ENCODE measurements at places on chromosomes 2 and 18.

DNA sequence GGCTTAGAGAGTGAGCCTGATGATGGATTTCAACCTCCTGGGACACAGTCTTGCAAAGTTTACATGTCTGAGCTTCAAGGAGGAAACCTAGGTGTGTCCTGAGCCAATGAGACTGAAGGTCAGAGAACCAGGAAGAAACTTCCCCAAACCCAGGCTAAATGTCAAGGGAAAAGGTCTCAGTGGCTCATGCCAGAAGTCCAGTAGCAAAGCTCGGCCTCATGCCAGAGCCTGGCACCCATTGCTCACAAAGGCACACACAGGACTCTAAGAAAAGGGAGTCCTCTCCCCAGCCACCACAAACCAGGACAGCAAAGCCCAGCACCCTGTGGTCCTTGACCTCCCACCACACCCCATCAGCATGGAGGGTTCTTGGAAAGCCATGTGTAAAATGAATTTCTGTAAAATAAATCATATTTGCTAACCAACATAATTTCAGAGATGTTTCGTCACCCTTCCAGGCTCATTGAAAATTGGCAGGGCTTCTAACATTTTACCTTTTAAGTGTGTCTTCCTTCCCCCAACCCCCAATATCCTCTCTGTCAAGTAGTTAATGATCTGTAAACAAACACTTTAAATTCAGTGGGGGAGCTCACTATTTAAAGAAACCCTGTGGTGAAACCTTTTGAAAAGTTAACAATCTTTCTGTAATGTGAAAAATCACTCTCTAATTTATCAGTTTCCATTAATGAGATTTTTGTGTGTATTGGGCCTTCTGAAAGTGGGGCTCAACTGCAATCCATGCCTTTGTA lies 77.1 kb downstream of the BCL11A start:
- peaks cover 14% of the 10 kb centered on the region for H3K4me1 ChIP-seq
- no peaks in the 10 kb centered on the region for H3K27me3 ChIP-seq
- no peaks in the 10 kb centered on the region for H3K36me3 ChIP-seq
- no peak overlapping the region for H3K27ac ChIP-seq

- H3K27ac ChIP-seq = no peak overlapping the region
- no peaks in the 10 kb centered on the region for H3K27me3 ChIP-seq
- H3K4me1 ChIP-seq = no peaks in the 10 kb centered on the region
- no peak overlapping the region for H3K4me3 ChIP-seq
These were observed 25.5 kb downstream of the ST8SIA5 start for GRCh38 chr18:46731316-46731715.

DNA sequence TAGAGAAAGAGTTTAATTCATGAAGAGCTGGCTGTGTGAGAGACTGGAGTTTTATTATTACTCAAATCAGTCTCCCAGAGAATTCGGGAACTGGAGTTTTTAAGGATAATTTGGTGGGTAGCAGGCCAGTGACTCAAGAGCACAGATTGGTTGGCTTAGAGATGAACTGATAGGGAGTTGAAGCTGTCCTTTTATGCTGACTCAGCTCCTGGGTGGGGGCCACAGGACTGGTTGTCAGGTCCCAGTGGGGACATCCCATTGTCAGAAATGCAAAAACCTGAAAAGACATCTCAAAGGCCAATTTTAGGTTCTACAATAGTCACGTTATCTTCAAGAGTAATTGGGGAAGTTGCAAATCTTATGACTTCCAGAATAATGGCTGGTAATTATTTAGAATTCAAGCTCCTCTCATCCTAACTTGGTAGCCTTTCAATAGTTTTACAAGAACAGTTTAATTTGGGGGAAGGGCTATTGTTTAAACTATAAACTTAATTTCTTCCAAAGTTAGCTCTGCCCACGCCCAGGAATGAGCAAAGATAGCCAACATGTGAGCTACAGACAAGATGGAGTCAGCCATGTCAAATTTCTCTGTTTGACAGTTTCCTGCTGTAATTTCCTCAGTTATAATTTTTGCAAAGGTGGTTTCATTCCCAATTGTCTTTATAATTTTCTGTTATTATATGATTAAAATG lies 149.4 kb upstream of the SLC39A10 start:
- no peaks in the 10 kb centered on the region for H3K36me3 ChIP-seq
- no peak overlapping the region for H3K27ac ChIP-seq
- H3K4me1 ChIP-seq = no peaks in the 10 kb centered on the region

DNA sequence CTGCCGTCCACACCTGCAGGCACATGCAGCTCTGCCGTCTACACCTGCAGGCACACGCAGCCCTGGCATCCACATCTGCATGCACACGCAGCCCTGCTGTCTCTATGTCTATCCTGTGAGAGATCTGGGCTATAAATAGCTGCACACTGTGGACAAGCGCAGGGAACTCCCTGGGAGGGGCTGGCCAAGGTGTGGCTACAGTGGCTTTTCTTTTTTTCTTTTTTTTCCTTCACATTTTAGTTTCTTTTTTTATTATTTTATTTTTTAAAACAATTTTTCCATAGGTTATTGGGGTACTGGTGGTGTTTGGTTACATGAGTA lies 42.0 kb downstream of the TMEM182 start:
- H3K27me3 ChIP-seq = no peaks in the 10 kb centered on the region
- no peak overlapping the region for H3K4me3 ChIP-seq
- no peaks in the 10 kb centered on the region for H3K36me3 ChIP-seq
- H3K4me1 ChIP-seq = no peaks in the 10 kb centered on the region
- DNase-seq = no peak
- H3K27ac ChIP-seq = no peak overlapping the region

- H3K27ac ChIP-seq = no peak overlapping the region
- H3K4me3 ChIP-seq = no peak overlapping the region
- no peaks in the 10 kb centered on the region for H3K36me3 ChIP-seq
- no peak for DNase-seq
- peaks cover 2% of the 10 kb centered on the region for H3K27me3 ChIP-seq
These were observed 44.9 kb upstream of the LDLRAD4 start for GRCh38 chr18:13173578-13174145.

- H3K27me3 ChIP-seq = no peaks in the 10 kb centered on the region
- H3K27ac ChIP-seq = peak overlapping the region; percentile 81
- H3K4me1 ChIP-seq = peaks cover 11% of the 10 kb centered on the region
These were observed 103.8 kb upstream of the ALKAL2 start for GRCh38 chr2:391696-392095.

GRCh38 chr2:25103287-25103871 lies 61.5 kb downstream of the EFR3B start:
- no peaks in the 10 kb centered on the region for H3K36me3 ChIP-seq
- no peak for DNase-seq
- H3K4me3 ChIP-seq = no peak overlapping the region
- H3K4me1 ChIP-seq = peaks cover 24% of the 10 kb centered on the region
- no peaks in the 10 kb centered on the region for H3K27me3 ChIP-seq
- H3K27ac ChIP-seq = peak overlapping the region; percentile 15

DNA sequence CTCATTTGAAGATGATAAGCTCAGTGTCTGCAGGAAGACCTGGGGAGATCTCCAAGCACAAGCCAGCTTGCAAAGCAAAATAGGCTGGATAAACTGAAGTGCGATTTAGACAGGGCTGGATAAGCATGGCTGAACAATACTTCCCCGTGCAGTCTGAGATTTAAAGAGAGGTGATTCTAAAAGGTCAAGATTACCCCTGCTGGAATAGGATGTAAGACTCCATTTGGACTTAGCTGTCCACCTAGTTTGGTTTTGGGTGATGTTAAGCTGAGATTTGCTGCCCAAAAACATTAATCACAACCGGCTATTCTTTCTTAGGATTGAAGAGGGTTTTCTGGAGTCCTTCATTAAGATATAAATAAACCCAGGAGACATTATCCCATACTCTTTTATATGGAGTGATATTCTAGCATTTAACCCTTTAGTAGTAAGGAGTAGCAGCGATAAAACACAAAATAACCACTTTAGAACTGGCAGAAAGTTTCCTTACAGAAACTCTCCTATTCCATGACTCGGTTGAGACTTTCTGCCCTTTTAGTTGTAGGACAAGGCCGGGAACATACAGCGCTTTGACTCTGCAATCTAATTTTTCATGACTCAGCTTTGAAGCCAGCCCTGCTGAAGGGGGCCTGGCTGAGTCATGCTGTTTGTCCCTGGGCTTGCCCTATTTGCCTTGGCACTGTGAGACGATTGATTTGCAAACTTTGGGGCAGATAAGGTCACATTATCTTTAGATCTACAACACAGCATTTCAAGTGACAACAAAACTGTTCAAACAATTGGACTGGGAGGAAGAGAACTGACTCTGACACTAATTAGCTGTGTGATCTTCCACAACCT lies 238.2 kb downstream of the GCA start:
- H3K4me1 ChIP-seq = no peaks in the 10 kb centered on the region
- no peaks in the 10 kb centered on the region for H3K36me3 ChIP-seq
- DNase-seq = no peak
- H3K4me3 ChIP-seq = no peak overlapping the region
- H3K27ac ChIP-seq = no peak overlapping the region
- no peaks in the 10 kb centered on the region for H3K27me3 ChIP-seq

DNA sequence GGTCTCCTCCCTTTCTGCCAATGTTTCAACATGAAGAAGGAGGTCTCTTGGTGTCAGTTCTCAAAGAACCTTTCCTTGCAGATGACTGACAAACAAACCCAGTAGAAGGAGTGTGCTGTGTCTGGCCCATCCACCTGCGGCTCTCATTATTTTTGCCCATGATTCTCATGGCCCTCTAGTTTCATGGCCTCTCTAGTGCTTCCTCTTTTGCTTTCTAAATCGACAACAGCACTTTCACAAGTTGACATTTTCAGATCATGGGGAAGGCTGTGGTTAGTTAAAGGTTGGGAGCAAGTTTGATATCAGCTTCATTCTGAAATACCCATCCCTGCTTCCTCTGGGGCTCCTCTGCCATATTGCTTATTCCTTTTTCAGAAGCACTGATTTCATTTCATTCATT lies 805.2 kb downstream of the SLC4A3 start:
- H3K36me3 ChIP-seq = no peaks in the 10 kb centered on the region
- no peaks in the 10 kb centered on the region for H3K27me3 ChIP-seq
- H3K4me3 ChIP-seq = no peak overlapping the region
- DNase-seq = no peak

- no peak for DNase-seq
- no peak overlapping the region for H3K27ac ChIP-seq
- no peaks in the 10 kb centered on the region for H3K27me3 ChIP-seq
- H3K4me3 ChIP-seq = no peak overlapping the region
- no peaks in the 10 kb centered on the region for H3K36me3 ChIP-seq
These were observed 41.6 kb upstream of the TMEM177 start for GRCh38 chr2:119637371-119637770.

DNA sequence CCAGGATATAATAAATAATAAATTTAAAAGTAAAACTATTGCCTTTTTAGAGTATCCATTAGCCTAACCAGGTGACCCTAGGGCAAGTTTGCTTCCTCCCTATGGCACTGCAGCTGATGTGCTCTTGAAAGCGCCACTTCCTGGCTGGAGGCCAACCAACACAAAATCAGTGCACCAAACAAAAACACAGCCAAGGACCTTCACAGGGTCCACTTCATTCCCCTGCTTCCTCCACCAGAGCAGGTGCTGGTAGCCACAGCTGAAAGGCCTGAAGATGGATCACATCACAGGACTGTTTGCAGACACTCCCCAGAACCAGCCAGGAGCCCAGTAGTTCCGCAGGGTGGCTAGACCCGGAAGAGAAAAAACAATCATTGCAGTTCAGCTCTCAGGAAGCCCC lies 108.8 kb downstream of the TWIST2 start:
- no peaks in the 10 kb centered on the region for H3K4me1 ChIP-seq
- no peak overlapping the region for H3K27ac ChIP-seq
- no peaks in the 10 kb centered on the region for H3K36me3 ChIP-seq
- no peak for DNase-seq

DNA sequence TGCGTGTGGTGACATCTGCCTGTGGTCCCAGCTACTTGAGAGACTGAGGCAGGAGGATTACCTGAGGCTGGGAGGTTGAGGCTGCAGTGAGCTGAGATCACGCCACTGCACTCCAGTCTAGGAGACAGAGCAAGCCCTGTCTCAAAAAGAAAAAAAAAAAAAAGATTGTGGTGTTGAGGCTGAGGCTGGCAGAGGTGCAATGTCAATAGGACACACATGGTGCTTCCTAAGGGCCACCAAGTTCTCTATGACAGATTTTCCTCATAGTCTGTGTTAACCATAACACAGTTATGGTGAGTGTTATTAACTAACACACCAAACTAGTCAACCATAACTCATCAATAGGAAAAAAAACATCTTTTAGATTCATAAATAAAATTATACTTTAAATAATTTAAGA lies 494.4 kb downstream of the TMX3 start:
- no peaks in the 10 kb centered on the region for H3K4me1 ChIP-seq
- no peak overlapping the region for H3K27ac ChIP-seq
- H3K4me3 ChIP-seq = no peak overlapping the region
- H3K36me3 ChIP-seq = no peaks in the 10 kb centered on the region
- no peak for DNase-seq

- H3K27me3 ChIP-seq = no peaks in the 10 kb centered on the region
- peak overlapping the region; percentile 67 for H3K4me3 ChIP-seq
- peaks cover 35% of the 10 kb centered on the region for H3K36me3 ChIP-seq
- H3K4me1 ChIP-seq = peaks cover 43% of the 10 kb centered on the region
- peak overlapping the region; percentile 97 for H3K27ac ChIP-seq
These were observed 508 bp upstream of the TUBA4B start for GRCh38 chr2:219252570-219252899.

- no peak for DNase-seq
- H3K27me3 ChIP-seq = no peaks in the 10 kb centered on the region
- no peaks in the 10 kb centered on the region for H3K4me1 ChIP-seq
- no peaks in the 10 kb centered on the region for H3K36me3 ChIP-seq
- no peak overlapping the region for H3K4me3 ChIP-seq
These were observed 29.3 kb downstream of the BCL2 start for GRCh38 chr18:63290166-63290820.

DNA sequence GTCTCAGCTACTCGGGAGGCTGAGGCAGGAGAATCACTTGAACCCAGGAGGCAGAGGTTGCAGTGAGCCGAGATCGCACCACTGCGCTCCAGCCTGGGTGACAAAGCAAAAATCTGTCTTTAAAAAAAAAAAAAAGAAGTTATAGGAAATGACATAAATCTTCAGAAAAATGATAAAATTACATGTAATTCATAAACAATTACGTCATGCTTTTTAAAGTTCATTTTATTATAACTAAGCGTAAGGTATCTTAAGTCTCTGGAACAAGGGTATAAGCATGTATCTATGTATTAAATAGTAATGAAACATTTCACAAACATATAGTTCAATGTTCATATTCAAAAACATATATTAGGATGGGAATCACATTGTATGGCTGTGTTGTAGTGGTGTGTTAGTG lies 425.9 kb downstream of the SPAG16 start:
- H3K27ac ChIP-seq = no peak overlapping the region
- H3K27me3 ChIP-seq = no peaks in the 10 kb centered on the region
- no peaks in the 10 kb centered on the region for H3K4me1 ChIP-seq
- no peak overlapping the region for H3K4me3 ChIP-seq
- no peak for DNase-seq
- no peaks in the 10 kb centered on the region for H3K36me3 ChIP-seq

GRCh38 chr2:65227020-65227455 lies 593 bp upstream of the ACTR2 start:
- peaks cover 35% of the 10 kb centered on the region for H3K4me1 ChIP-seq
- no peak for DNase-seq
- peaks cover 32% of the 10 kb centered on the region for H3K36me3 ChIP-seq
- peak overlapping the region; percentile 91 for H3K27ac ChIP-seq
- H3K4me3 ChIP-seq = peak overlapping the region; percentile 95
